ENCODE measurements at places on chromosomes 12 and 14.

- DNase-seq = no peak
These were observed 85.4 kb downstream of the C12orf50 start for GRCh38 chr12:87943762-87944161.

GRCh38 chr14:49982082-49982481 is 89.2 kb downstream of the ARF6 start:
- no peak for DNase-seq

GRCh38 chr12:94139816-94140215 is 8.6 kb upstream of the PLXNC1 start:
- no peak for DNase-seq

DNA sequence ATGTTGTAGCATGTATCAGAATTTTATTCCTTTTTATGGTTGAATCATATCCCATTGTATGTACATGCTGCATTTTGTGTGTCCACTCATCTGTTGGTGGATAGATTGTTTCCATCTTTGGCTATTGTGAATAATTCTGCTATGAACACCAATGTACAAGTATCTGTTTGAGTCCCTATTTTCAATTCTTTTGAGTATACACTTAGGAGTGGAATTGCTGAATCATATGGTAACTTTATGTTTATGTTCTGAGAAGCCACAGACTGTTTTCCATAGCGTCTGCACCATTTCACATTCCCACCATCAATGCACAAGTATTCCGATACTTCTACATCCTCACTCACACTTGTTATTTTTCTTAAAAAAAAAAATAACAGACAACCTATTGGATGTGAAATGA is 91.5 kb downstream of the ARF6 start:
- no peak for DNase-seq

GRCh38 chr12:110906985-110907384 is 13.4 kb downstream of the MYL2 start:
- no peak for DNase-seq

DNA sequence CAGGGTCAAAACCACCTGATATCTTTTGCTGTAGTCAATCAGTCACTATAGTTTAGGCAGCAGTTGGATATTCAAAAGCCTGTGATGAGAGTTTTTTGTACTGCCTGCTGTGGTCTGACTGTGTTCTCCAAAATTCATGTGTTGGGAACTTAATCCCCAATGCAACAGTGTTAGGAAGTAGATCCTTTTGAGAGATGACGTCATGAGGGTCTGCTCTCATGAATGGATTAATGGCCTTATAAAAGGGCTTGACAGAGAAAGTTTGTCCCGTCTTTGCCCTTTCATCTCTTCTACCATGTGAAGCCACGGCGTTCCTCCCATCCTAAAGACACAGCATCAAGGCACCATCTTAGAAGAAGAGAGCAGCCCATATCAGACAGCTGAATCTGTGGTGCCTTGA is 50.8 kb upstream of the PDE3A start:
- no peak for DNase-seq

GRCh38 chr12:64457032-64457431 is 5.1 kb downstream of the TBK1 start:
- no peak for DNase-seq

DNA sequence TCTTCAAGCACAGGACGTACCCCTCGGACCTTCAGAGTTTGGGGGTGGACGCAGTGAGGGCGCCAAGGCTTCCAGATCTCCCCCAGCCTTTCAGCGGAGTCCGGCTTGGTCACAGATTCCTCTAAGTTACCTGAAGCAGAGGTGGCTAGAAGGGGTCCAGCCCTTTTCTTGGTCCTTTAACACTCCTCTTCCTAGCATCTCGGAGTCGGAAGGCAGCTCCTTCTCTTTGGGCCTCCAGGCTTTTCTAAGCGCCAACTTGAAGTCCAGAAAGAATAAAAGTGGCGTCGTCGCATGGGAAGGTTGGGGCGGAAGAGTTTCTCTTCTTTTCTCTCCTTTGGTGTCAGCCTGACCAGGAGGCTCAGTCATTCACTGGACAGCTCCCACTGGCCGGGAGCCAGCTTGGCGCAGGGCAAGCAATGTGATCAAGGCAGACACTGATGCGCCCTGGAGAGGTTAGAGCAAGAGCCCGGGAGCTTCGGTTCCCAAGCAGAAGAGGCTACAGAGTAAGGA is 9.6 kb downstream of the OR6S1 start:
- peak; percentile 52 for DNase-seq
